Stimulated activated CD8-positive, alpha-beta memory T cell treated with anti-CD3 and anti-CD28 coated beads, Interleukin-7, amount 100 ng/mL, for 1 hour (primary cell): ENCODE measurements at places on chromosomes 5 and 9.

- no peak for DNase-seq
These were observed 303.6 kb upstream of the NUDT12 start for GRCh38 chr5:103866169-103866568.

GRCh38 chr9:38012767-38013450, 56.1 kb downstream of the SHB start:
- DNase-seq = no peak

GRCh38 chr5:74332682-74333081, 307.8 kb downstream of the ENC1 start:
- no peak for DNase-seq

GRCh38 chr9:95055851-95056551, 261.5 kb downstream of the FANCC start:
- no peak for DNase-seq

- DNase-seq = no peak
These were observed 20.0 kb downstream of the ANKH start for GRCh38 chr5:14851597-14851996.

DNA sequence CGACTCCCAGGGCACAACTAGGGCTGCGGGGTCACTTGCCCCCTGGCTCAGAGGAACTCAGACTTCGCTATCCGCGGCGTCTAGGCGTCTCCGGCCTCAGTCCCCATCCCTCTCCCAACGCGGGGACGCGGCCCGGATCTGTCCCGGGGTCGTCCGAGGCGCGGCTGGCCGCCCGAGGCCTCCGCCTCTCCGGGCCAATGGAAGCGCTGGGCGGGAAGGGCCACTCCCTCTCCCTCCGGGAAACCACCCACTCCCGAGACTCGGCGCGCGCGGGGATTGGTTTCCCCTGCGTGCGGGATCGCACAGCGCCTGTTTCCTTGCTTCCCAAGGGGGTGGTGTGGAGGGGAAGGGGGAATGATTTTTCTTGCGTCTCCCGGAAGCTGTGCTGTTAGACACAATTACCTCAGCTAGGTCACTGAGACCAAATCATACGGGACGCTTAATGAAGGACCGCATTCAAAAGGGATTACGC, 38.3 kb downstream of the NR2F1 start:
- no peak for DNase-seq

DNA sequence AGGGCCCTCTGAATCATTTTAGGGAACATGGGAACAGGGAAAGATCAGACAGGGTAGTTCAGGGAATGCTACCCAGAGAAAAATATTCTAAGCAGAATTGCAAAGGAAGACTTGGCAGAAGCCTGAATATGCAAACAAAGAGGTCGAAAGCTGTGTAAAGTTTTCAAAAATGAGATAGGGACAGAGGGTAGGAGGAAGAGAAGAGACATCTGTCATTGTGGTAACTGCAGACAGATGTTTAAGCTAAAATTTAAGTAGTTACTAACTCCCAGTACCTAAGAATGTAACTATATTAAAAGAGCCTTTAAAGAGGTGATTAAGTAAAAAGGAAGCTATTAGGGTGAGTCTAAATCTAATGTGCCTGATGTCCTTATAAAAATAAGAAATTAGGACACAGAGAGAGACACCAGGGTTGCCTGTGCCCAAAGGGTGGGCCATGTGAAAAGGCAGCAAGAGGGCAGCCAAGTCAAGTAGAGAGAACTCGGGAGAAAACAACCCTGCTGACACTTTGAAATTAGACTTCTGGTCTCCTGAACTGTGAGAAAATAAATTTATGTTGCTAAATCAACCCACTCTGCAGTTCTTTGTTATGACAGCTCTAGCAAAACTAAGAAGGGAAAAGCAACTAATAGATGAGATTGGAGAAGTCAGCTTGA, 1647.4 kb upstream of the C9orf72 start:
- no peak for DNase-seq
